ENCODE measurements at places on chromosomes 1 and 21.

GRCh38 chr1:30773722-30774358 lies 16.3 kb upstream of the LAPTM5 start:
- DNase-seq, result no peak

- DNase-seq, result no peak
Observed at GRCh38 chr1:8437347-8437746, 119.4 kb downstream of the SLC45A1 start.

GRCh38 chr1:170768929-170769328 lies 105.0 kb downstream of the PRRX1 start:
- DNase-seq, result no peak

DNA sequence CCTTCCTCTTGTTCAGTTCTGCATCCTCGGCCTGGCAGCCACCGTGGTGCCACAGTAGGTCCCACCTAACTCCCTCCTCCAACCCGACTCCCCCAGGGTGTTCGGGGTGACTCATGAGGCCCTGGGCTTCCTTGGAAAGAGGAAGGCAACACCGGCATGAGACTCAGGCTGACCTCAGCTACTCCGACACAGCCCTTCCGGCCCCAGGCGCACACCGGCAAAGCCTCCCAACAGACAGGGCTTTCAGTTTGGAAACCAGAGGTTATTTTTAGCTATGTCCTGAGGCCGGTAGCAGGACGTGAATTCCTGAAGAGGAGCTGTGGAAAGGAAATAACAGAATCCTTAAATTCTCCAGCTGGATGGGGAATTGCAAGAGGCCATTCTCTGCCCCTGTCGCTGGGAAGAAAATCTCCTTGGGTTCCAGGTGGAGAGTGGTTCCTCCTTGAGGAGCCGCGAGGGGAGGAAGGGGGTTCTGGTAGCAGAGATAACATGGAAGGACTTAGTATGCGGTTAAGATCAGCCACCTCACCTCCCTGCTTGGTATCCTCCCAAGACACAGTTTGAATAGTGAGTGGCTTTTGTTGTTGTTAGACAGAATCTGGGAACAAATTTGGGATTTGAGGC lies 24.4 kb downstream of the PLXNA2 start:
- no peak for DNase-seq

- no peak for DNase-seq
Observed at GRCh38 chr21:38439957-38440356, 58.3 kb downstream of the ERG start.
